ENCODE measurements at places on chromosomes 6 and 20.
A peak's percentile ranks its signal among the peaks of the same experiment; 100 is the strongest.

- DNase-seq = no peak
These were observed 609.3 kb downstream of the COL12A1 start for GRCh38 chr6:74596588-74596987.

DNA sequence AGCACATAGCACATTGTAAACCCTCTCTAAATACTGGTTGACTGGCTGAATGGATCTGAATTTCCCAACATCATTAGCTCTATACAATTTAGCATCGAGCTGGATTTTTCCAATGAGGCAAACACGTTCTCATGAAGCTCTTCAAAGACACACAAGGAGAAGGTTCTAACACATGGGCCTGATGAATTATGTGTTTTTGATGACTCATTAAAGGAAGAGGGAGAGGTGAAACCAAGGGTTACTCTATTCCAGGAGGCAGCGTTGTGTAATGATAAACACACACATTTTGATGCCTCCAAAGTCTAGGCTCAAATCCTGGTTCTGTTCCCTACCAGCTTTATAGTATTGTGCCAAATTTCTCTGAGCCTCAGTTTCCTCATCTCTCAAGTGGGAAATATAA lies 84.3 kb downstream of the PFDN4 start:
- no peak for DNase-seq

DNA sequence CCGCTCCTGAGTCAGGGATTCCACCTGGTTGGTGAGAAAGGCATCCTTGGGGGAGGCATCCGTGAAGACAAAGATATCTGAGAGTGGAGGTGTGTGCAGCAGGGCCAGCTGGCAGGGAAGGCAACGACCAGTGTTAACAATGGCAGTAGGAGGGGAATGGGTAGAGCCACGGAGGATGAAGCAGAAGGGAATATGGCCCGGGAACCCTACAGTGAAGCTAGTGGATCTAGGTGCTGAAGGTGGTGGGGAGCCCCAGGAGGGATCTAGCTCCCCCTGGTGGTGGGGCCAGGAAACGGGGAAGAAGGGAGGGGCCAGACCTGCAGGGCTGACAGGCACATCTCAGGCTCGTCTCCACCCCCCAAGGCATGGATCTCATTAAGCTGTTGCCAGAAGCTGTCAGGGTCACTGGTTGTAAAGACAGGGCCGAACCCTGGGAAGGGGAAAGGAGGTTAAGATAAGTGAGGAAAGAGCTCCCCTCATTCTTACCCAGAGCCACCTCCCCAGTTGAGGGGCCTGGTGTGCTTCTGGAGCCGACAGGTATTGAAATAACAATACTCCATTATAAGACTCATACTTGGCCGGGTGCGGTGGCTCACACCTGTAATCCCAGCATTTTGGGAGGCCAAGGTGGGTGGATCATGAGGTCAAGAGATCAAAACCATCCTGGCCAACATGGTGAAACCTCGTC lies 7.3 kb downstream of the VWA7 start:
- DNase-seq = peak; percentile 67

DNA sequence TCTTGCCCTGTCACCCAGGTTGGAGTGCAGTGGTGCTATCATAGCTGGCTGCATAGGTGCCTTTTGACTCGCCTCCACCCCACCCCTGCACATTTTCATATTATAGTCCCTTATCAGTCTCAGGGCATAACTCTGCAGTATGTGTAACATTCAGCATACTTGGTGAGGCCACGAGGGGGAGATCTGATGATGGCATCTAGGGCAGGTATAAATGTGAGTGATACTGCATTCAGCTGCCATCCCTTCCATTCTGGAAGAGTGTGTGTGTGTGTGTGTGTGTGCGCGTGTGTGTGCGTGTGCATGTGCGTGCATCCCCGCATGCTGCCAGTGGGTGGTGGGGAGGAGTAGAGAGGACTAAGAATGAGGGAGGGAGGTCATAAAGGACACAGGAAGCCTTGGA lies 81.4 kb downstream of the JARID2 start:
- no peak for DNase-seq

DNA sequence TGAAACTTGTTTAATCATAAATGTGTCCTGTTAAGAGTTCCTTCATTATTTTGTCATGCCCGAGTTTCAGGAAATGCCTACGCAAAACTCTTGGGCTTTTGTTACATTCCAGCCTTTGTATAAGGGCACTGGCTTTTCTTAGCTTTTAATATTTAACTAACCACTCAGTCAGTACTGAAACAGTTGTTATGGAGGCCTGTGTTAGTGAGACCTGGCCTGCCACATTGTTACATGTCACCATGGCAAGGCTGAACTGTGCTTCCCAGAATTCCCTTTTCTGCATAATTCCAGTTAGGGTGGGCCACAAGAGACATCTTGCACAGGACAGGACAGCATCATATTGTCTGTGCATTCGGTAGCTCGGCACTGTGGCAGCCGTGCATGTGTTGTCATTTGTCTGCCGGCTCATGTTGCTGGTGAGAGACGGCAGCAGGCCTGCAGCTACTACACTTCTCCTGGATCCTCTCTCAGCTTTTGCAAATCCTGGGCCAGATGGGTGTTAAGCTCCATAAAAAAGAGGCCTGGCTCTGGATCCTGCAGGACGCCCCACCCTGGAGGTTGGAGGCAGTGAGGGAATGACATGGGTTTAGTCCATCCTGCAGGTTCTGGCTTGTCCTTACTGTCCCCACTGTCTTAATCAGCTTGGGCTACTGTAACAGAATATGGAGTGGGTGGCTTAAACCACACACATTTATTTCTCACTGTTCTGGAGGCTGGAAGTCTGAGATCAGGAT lies 128.8 kb upstream of the DTNBP1 start:
- DNase-seq = no peak

- DNase-seq = no peak
These were observed 87.3 kb downstream of the TOX2 start for GRCh38 chr20:44001667-44002596.

DNA sequence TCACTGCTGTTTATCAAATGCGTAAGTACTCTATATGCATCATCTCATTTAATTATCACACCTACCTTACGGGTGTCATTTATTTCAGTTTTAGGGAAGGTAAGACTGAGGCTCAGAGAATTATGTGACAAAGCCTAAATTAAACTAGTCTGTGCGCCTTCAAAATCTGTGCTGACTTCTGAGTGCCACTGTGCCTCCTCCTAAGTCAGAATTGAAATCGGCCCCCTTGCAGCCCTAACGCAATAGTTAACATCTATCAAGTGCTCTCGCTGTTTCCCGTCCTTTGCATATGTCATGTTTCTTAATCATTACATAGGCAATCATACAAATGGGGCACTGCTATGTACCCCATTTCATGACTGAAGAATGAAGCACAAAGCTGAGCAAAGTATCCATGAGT lies 79.0 kb upstream of the PDE10A start:
- DNase-seq = no peak

- no peak for DNase-seq
These were observed 146.9 kb downstream of the MACROD2 start for GRCh38 chr20:14142171-14142570.

GRCh38 chr20:60115451-60115850 lies 157.2 kb downstream of the CDH26 start:
- no peak for DNase-seq

DNA sequence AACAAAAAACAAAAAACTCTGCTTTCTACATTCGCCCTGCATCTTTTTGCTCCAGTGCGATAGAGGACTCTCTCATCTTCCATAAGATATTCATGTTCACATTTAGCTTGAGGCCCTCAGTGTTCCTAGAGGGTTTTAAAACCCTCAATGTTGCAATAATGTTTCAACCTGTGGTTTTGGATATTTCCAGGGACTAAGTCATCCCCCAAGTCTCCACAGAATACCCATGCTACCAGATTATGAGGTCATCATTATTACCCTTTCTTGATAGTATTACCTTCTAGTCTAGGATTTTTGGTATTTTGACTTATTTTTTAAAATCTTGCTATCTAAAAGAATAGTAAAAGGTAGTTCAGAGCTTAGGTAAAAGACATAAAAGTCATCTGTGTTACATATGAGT lies 480.5 kb upstream of the ID4 start:
- no peak for DNase-seq

- DNase-seq = no peak
These were observed 10.9 kb downstream of the MOCS1 start for GRCh38 chr6:39923394-39923793.

DNA sequence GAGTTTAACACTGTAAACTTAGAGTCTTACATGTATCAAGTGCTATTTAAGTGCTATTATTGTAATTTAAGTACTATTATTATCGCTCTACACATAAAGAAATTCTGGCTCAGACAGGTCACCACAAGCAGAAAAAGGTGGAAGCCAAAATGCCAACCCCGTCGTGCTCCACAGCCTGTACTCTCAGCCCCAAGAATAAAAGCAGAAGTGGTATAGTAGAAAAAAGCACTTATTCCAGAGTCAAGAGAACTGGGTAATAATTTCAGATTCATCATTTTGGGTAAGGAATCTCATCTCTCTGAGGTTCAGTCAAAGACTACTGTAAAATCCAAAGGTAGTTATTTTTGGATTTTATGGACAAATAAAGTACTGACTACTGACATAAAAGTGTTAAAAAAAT lies 943 bp downstream of the ZUP1 start:
- no peak for DNase-seq

DNA sequence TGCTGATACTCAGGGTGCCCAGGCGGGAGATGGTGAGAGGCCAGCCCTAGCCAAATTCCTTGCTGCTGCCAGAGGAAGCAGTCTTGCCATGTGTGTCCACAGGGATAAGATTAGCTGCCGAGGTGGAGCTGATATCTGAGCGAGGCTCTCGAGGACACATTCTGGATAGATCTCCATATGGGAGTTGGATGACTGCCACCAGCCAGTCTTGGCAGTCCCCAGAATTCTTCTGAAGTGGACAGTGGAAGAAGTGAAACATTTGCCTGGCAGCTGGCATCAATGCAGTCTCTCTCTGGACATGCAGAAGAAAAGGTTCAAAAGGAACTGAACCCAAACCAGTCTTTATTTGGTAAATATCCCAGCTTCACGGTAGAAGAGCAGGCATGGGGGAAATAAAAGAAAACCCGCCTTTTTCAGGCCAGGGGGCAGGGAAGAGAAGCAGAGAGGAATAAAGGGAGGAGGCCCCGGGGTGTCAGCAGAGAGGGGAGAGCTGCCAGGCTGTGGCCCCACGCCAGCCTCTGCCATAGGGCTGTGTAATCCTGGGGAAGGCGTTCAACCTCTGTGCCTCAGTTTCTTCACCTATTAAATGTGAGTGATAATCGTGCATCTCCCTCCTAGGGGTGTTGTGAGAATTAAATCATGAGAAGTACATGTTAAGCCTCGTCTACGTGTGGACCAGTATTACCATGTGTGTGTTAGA lies 3.7 kb upstream of the FUCA2 start:
- no peak for DNase-seq

- DNase-seq = no peak
These were observed 209.8 kb downstream of the TPBG start for GRCh38 chr6:82573254-82573972.

- no peak for DNase-seq
These were observed 39.2 kb upstream of the CENPW start for GRCh38 chr6:126300735-126301134.

DNA sequence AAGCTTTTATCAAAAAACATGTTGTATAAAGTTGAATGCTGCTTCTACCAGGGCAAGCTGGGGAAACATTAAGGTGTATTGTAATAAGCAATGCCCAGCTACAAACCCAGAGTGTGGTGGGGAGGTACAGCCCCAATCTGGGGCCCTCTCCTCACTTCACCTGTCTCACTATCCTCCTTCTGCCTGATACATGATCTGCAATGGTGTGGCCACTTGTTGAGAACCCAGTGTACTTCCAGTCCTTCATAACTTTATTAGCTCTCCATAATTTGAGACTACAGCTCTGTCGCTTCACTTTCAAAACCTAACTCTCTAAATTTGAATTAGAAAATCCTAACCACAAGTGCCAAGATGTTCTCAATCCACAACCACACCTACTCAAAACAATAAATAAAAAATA lies 84.9 kb downstream of the EPB41L2 start:
- DNase-seq = no peak

- DNase-seq = no peak
These were observed 143.1 kb downstream of the DTNBP1 start for GRCh38 chr6:15519681-15520080.

DNA sequence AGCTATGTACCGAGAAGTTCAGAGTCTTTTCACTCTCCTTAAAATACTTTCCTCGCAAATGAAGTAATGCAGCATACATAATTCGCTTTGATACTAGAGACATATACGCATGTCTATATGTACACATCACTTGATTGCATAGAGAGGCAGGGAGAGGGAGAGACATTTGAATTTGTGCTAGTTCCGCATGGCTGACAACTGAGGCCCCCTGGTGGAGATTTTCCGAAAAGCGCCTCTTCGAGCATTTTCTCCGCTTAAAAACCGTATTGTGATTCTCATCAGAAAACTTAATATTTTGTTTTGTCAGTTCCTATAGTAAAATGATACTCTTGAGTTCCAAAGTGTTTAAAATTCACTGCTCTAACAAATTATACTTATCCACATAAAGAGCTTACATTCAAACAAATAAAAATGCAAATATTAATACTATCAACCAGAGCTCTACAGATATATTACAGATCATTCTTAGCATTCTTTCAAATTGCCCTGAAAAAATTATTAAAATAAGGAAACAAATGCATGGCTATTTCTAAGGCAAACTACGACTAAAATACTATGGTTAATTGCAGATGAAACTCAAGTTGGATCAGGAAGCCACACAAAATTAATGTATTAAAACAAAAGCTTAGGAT lies 637 bp downstream of the MYLK4 start:
- DNase-seq = peak; percentile 27

- DNase-seq = no peak
These were observed 181.2 kb downstream of the FOXA2 start for GRCh38 chr20:22403022-22403631.

GRCh38 chr20:32484958-32485769 lies 100.0 kb downstream of the NOL4L start:
- peak; percentile 59 for DNase-seq

DNA sequence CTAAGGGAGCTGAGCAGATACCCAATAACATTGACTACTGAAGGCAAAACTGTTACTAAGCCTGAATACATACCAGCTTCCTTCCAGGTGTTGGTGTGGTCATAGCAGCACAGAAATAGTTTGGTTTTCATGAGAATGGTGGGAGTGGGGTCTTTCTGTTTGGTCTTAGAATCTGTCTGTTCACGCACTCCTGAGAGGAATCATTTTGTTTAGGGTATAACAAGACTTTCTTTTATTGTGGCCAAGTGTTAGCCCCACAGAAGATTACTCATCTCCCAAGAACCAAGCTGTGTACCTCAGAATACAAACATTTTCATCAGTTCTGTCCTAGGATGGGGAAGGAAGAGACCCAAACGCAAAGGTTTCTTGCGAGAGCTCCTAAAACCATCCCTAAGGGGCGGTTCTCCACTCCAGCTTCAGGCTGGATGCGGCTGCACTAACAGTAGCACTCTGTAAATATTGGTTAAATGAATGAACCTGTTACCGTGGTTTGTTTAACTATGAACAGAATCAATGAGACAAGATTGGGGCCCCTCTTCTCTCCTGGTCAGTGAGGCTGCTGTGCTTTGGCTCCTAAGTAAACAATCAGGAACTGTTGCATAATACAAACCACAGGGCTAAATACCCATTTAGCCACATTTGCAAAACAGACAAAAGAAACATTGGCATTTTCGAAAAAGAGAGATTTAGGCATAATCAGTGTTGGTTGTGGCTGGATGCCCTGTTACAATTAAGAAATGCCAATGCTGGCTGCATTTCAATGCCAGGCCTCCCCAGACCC lies 44.9 kb downstream of the SNAP25 start:
- DNase-seq = no peak

- DNase-seq = no peak
These were observed 9.1 kb upstream of the PRELID3B start for GRCh38 chr20:59051666-59052185.

- DNase-seq = no peak
These were observed 128.7 kb downstream of the EYA4 start for GRCh38 chr6:133369773-133370272.

Data from stimulated activated CD8-positive, alpha-beta memory T cell treated with anti-CD3 and anti-CD28 coated beads, Interleukin-4, amount 100 ng/mL, for 4 hours (primary cell).